ENCODE measurements at places on chromosomes 1 and 21. TPM values are rescaled to one million over a fixed set of nuclear protein-coding genes. Genes with fewer than 3 reads are reported as not detected.

TCHH gene
- total RNA-seq = not detected

TSACC gene
- total RNA-seq = 0.50 TPM

EPHB2 gene
- 12.3 TPM for total RNA-seq

RNASEL gene
- 9.6 TPM for total RNA-seq

SYNC gene
- 43.7 TPM for total RNA-seq

SYDE2 gene
- total RNA-seq = 7.4 TPM

IRF6 gene
- under 0.01 TPM for total RNA-seq

GJB5 gene
- total RNA-seq = not detected

KRTAP13-2 gene
- total RNA-seq = not detected

C8A gene
- not detected for total RNA-seq

UFC1 gene
- 95.8 TPM for total RNA-seq

ERG gene
- total RNA-seq = under 0.01 TPM

SLC9C2 gene
- not detected for total RNA-seq

TNNI3K gene
- total RNA-seq = 0.66 TPM

OR6N1 gene
- total RNA-seq = not detected

AKR7A2 gene
- total RNA-seq = 57.0 TPM

ZNF326 gene
- total RNA-seq = 8.1 TPM

ZYG11A gene
- 0.77 TPM for total RNA-seq

SRM gene
- 8.2 TPM for total RNA-seq

LEFTY2 gene
- total RNA-seq = not detected

EFHD2 gene
- 14.1 TPM for total RNA-seq

SELENBP1 gene
- 65.9 TPM for total RNA-seq

S100B gene
- total RNA-seq = not detected

IGFN1 gene
- total RNA-seq = 0.17 TPM

SEC22B gene
- total RNA-seq = 53.2 TPM

UMODL1 gene
- not detected for total RNA-seq

LORICRIN gene
- not detected for total RNA-seq

CD52 gene
- not detected for total RNA-seq

IKBKE gene
- total RNA-seq = 10.0 TPM

TMEM52 gene
- not detected for total RNA-seq

CD164L2 gene
- not detected for total RNA-seq

FHL3 gene
- total RNA-seq = 13.9 TPM

CD84 gene
- not detected for total RNA-seq

RPTN gene
- total RNA-seq = not detected

LCA5L gene
- total RNA-seq = 0.66 TPM

RIPPLY3 gene
- total RNA-seq = not detected

AJAP1 gene
- under 0.01 TPM for total RNA-seq

C4BPB gene
- not detected for total RNA-seq

DIO1 gene
- total RNA-seq = not detected

RNPC3 gene
- total RNA-seq = 4.6 TPM

VWA1 gene
- total RNA-seq = 2.6 TPM

PTPN7 gene
- total RNA-seq = not detected
